ENCODE measurements at places on chromosomes 7 and 10.

- no peak for DNase-seq
These were observed 19.7 kb upstream of the HGF start for GRCh38 chr7:81789406-81790119.

- no peak for DNase-seq
These were observed 17.1 kb downstream of the PNLIPRP2 start for GRCh38 chr10:116637830-116638229.

DNA sequence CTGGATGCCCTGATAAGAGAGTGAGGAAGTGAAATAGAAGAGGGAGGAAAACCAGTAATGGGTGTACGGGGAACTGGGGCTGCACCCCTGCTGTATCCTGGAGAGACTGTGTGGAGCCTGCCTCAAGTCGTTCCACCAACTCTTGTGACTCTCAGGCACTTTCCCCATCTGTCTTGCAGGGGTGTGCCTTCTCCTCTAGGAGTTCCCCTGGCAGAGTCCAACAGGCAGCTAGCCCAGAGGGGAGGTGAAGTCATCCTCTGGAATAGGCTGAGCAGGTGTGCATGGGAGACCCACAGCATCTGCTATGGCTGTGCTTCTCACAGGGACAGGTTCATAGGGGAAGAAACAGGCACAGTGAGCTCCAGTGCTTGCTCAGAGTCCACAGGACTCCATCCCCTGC, 46.8 kb downstream of the WIPF3 start:
- DNase-seq, result no peak

GRCh38 chr7:27834179-27834921, 94.4 kb downstream of the TAX1BP1 start:
- DNase-seq, result peak; percentile 32

GRCh38 chr7:1290026-1290678, 57.5 kb downstream of the UNCX start:
- DNase-seq, result no peak

- DNase-seq, result no peak
These were observed 275.2 kb downstream of the IPMK start for GRCh38 chr10:57992321-57993077.

DNA sequence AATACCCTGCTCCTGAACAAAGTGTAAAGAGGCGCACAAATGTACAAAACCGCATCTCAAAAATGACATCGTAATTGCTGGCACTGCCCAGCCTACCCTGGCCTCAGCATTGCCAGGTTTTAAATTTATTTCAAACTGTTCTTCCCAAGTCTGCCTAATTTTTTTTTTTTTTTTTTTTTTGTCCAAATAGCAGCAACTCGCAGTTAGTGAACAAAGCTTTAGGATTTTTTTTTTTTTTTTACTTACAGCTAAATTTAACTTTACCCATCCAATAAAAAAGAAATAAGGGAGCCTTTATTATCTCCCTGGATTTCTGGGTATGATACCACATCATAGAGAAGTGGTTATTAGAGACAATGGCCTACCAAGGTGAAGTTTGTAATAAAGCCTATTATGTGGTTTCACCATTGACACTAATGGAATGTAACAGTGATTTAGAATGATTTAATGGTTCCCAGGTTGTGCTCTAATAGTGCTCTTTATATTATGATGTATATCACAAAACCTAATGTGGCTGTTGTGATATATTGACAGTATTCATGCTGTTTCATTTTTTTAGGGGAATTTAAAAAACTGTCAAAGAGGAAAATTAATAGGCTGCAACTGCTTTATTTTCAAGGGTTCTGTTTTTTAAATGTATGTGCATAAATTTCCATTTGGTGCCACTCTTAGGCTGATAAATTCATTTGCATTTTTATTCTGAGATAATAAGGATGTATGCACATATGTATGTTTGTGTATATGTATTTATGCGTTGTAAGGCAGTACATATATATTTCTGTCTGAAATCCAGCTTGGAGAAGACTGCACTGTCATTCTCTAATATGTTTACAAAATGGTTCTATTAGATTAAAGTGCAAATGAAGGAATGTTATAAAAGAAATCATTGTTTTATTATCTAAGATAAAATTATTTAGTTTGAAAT, 309.0 kb downstream of the TFEC start:
- no peak for DNase-seq

DNA sequence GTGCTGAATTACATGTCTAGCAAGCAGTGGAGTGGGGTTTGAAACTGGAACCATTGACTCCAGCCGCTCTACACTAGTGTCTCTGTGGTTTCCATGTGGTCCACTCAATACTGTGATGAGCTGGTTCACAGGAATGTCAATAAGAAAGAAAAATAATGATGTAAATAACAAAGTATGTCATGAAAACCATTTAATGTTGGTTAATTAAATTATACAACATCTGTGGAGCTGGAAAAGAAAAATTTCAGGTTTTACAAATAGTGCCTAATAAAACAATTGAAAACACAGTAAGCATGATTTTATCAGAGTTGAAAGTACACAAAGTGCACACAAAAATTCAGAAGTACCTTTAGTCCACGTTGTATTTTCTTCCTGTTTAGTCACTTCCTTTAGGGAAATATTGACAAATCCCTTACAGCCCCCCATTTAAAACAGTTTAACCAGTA, 28.7 kb upstream of the NAMPT start:
- no peak for DNase-seq

GRCh38 chr10:15208221-15208620, 39.7 kb upstream of the NMT2 start:
- DNase-seq, result no peak

- DNase-seq, result no peak
These were observed 255.7 kb upstream of the MKLN1 start for GRCh38 chr7:131071786-131072504.

GRCh38 chr7:140232957-140233917, 56.5 kb upstream of the KDM7A start:
- no peak for DNase-seq

- peak; percentile 7 for DNase-seq
These were observed 26.0 kb upstream of the NKX6-2 start for GRCh38 chr10:132811891-132812481.

DNA sequence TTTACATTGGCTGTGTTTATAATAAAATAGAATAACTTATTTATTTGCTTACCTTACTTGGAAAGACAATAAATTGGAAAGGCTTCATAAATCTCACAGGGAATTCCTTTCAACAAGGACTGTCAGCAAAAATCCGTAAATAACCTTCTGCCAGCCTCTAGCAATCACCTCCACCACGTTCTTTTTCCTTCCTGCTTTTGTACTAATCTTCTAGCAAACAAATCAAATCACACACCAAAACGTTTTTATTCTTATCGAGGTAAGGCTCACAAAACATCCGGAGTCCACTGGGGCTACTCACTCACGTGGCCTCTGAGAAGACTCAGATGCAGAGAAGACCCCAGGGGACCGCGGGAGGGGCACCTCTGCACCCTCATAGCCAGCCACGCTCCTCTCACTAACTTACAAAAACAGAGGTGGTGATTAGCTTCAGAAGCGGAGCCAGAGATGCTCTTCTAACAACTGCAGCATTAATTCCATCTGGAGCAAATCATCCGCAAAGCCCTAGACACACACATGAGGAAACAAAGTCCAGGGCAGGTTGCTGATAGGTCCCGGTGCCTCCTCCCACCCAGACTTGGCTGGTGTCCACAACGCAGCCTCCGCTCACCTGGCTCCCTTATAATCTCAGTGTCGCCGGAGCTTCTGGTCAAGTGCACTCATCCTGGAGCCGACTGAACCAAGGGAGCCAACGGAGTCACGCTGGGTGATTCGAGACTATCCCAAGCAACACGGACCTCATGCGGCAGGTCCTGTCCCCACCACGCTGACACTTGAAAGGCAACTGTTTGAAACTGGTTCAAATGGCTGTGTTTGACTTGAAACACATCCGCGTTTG, 22.5 kb downstream of the CTBP2 start:
- no peak for DNase-seq

- DNase-seq, result peak; percentile 39
These were observed 17.0 kb upstream of the SFRP5 start for GRCh38 chr10:97788552-97789442.

Data from left ventricle myocardium inferior (tissue), 1 donor.